ENCODE measurements at places on chromosomes 12 and 14.
A peak's percentile ranks its signal among the peaks of the same experiment; 100 is the strongest.

DNA sequence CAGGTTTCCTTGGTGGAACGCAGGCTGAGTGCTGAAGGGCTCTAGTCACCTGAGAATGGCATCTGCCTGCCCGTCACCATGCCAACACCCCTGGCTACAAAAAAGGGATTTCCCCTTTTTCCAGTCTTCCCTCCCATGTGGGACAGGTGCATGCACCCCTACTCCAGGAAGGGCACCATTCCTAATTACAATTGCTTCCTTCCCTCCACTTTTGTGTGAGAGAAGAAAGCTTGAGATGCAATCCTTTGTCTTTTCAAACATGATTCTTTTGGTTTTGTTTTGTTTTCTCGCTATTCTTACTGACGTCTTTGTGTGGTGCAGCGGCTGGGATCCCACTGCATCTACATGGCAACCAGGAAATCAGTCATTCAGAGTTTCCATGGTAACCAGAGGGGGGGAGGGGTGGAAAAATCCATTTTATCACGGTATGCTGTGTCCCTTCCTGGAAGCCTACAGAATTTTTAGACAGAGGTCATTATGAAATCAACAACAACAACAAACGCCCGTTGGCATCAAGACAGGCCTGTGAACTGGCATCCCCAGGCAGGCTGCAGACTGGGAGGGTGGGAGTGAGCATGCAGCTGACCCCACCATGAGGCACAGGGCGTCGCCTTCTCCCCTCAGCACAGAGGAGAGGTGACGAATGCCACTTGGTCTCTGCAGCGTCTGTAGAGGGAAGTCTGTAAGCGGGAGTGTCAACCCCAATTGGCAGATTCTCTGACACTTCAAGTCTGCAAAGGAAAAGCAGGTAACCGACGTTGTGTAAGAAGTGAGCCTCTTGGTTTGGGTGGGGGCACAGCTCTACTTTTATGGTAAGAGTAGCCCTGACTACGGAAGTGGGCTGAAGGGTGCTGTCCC is 13.6 kb upstream of the GNG2 start:
- peak; percentile 69 for DNase-seq

- no peak for DNase-seq
Measured at GRCh38 chr14:26595926-26596542, 1.8 kb downstream of the NOVA1 start.

- no peak for DNase-seq
Measured at GRCh38 chr14:51668870-51669269, 17.2 kb downstream of the FRMD6 start.

DNA sequence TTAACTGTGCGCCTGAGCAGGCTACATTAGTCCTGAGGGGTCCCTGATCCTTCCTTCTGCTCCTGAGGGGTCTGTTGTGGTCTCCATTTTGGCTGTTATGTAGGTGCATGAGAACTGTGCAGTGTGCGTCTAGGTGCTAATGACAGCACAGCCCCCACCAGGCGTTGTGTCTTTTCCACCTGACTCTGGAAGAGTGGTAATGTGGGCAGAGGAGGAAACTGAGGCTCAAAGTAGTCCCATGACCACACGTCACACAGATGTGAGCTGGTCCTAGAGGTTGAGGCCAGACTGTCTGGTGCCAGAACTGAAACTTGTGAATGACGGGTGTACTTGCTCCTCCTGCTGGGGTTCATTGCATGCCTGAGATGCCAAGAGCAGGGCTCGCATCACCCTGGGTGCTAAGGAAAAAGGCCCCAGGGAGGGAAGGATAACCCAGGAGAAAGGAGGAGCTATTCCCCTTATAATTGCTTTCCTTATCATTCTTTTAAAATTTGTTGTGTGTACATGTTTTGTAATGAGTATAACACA is 111.8 kb downstream of the SLC25A47 start:
- DNase-seq: no peak

GRCh38 chr12:114976959-114977358 is 293.0 kb upstream of the TBX3 start:
- no peak for DNase-seq

DNA sequence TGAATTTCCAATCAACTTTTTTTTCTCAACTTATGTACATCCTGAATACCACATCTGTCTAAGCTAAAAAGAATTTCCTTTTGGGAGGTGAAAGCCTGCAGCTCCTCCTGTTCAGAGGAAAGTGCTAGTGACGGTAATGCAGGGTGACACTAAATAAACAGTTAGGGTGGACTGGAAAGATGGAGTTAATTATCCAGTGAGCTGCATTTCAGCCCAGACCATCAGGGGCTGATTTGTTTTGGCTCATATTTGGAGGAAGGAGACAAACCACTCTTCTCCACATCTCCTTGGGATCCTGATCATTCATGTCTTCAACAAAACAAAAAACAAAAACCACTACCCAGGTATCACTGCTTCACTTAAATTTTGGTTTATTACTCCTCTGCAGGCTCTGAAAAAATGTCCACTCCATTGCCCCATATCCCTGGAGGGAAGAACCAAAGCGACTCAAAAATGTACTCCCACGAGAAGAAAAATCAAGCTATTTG is 5.1 kb upstream of the SIX1 start:
- DNase-seq: no peak

GRCh38 chr12:42129595-42130204 is 15.0 kb downstream of the GXYLT1 start:
- no peak for DNase-seq

DNA sequence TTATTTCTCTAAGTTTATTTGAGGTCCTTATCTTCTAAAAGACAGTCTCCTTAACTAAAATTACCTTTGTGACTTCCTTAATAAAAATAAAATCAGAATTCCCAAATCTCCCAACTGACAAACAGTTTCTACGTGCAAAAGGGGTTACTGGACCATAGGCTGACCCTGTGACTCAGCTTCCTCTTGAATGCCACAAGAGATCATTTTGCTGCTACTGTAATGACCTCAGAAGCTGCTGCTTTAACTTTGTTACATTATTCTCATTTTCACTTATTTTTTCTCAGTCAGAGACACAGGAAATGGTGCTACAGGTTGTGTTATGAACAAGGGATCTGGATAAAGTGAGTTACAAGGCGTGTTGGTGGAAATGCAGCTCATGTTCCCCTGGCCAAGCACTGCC is 132.2 kb upstream of the TMTC2 start:
- no peak for DNase-seq

GRCh38 chr14:35474323-35474722 is 59.6 kb upstream of the INSM2 start:
- DNase-seq: no peak

GRCh38 chr14:70711451-70711850 is 69.7 kb downstream of the TTC9 start:
- no peak for DNase-seq

DNA sequence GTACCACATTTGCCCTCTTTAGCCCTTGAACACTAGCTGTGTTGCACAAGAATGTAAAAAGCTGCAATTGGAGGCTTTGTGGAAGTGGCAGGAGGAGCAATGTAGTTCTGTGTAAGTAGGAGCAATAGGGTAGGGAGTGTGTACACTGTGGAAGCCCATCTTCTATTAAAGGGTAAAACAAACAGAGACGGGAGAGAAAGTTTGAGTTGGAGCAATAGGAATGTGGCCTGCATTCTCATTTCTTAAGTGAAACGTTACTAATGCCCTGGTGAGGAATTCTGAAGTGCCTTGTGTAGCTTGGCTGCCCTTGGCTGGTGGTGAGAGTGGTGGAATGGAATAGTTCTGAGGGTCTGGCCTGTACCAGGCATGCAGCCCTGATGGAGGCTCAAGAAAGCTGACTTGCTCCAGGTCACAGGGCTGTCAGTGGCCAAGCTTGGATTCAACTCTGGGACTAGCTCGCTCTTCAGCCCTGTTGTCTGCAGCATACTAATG is 38.8 kb upstream of the ATP23 start:
- DNase-seq: no peak

DNA sequence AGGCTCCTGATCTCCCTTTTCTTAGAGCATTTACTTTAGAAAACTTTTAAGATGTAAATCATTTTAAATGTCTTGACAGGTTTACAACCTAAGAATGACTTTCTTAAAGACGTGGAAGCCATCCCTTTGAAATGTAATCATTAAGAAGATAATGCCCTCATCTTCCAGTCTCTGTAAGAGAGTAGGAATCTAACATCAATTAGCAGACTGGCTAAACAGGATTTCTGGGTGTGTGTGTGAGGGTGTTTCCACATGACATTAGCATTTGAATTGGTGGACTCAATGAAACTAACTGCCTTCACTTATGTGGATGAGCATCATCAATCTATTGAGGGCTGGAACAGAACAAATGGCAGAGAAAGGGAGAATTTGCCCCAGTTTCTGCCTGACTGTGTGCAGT is 329.5 kb downstream of the RPL10L start:
- no peak for DNase-seq

- no peak for DNase-seq
Measured at GRCh38 chr14:67276131-67276530, 34.9 kb downstream of the PALS1 start.

DNA sequence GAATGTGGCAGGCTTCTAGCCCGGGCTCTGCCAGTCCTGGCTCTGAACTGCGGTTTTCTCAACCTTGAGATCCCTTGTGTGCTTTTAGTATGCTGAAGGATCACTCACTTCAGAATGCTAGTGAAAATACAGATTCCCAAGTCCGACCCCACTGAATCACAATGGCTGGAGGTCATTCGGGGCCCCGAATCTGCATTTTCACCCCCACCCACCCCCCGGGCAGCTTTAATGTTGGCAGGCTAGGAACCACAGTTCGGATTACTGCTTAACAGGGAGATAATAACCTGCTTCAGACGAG is 573 bp upstream of the SUSD6 start:
- DNase-seq: no peak

DNA sequence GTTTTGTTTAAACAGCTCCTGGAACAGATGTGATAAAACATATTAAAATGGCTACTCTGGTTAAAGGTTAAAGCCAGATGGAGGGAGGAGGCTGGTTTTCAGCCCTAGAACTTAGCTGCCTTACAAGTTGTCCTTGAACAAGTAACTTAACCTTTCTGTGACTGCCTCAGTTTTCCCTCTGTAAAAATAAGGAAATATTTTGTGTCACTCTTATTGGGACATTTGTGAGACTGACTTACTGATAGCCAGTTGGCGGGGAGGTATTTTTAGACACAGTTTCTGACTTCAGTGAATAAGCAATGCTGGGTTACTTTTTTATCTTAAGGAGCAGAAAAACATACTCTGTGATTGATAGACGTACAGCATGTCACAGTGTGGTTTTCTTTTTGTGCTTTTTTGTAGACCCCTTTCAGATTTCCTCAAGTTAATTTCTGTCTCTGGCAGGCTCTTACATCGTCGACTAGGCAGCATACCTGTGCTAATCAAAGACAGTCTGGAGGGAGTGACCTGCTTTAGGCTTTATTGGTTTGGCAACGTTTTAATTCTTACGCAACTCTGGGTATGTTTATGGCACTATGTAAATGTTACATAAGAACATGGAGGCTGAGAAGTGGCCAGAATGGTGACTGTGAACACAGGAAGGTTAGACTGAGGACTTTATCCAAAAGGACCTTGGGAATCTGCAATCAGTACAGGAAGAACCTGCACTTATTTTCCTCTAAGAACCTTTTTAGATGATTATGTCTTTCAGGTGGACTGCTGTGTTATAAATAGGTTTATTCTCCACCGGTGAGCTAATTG is 3.3 kb downstream of the ACVR1B start:
- no peak for DNase-seq

DNA sequence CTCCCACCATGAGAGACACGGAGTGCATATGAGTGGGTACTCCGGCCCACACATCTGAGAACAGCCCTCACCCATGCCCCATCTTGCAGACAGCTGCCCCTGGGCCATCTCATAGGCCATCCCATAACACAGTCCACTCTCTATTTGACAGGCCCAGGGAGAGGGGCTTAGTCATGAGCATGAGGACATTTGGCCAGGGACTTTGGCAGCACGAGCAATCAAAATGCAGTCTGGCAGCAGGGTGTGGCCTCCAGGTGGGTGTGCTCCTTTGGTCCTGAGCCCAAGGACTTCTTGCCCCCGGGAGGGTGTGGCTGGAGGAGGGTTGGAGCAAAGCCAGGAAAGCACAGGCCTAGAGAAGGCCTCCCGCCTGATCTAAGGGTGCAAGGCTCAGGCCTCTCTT is 25.6 kb downstream of the EMP1 start:
- no peak for DNase-seq

DNA sequence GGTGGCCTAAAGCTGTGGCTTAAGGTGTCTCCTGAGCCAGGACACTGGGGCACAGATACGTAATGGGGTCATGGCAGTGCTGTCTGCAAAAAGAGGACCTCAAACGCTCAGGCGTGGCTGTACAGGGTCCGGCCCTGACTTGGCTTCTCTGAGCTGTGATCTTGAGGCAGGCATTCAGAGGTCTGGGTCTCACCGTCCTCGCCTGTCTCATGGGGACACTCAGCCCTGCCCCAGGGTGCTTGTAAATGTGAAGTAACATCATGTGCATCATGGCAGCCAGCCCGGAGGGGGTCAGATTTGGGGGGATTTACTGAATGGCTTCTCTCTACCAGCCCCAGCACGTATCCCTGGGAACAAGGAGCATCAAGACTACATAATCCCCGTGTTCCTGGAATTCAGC is 28.8 kb downstream of the DIO3 start:
- DNase-seq: no peak

DNA sequence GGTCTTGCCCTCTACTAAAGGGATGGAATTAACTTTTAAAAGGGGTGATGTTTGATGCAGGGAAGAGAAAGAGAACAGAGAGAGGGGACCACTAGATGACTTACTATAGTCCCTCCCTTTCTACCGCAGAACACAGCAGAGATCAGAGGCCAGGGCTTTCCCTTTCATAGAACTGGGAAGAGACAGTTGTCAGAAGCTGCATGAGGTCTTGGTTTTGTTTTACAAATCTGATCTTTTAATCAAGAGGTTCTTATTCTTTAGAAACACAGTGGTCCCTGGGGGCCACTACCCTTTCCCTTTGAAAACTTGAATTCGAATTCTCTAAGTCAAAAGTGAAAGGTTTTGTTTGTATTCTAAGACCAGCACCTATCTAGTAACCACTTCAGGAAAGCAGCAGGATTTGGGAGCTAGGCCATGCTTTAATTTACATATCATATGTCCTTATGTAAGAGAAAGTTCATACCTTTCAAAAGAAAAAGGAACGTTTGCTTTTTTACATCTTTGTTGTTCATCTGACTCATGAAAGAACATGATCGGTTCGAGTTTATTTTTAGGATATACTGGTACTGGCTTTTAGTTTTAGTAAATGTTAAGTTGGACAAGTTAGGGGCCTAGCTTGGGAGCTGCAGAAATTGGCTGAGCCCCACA is 6.3 kb downstream of the FBXL14 start:
- DNase-seq: no peak

- DNase-seq: no peak
Measured at GRCh38 chr12:3113671-3114325, 36.6 kb downstream of the TSPAN9 start.

DNA sequence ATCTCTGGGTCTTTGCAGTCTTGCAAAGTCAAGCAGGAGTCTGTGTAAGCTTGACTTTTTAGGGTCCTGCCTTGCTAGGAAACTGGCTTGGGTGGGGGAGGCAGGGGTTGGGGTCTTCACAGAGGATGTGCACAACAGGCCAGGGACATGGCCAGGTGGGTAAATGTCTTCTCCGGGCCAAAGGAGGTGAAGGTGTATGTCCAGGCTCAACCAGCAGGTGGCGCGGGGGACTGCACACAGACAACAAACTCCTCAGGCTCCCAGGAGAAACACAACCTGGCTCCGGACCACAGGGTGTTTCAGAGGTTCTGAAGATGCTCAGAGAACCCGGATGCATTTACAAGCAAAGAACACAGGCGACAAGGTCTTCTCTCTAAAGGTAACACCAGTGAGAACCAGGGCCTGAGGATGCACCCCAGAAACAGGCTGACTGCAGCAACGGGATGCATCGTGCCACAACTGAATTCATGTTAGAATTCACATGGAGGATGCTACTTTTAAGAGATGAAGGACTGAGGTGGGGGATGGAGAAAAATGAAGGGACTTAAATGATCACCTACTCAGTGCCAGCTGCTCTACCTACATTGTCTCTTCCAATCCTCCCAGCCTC is 56.0 kb downstream of the PLEKHG3 start:
- peak; percentile 56 for DNase-seq

Measured in stimulated activated CD4-positive, alpha-beta T cell treated with anti-CD3 and anti-CD28 coated beads, Interleukin-12 subunit alpha, Interleukin-12 subunit beta, amount 100 ng/mL, for 24 hours (primary cell).